GM23248 (cell line): ENCODE measurements at places on chromosomes 16 and 17. TPM values are rescaled to one million over a fixed set of nuclear protein-coding genes. Genes with fewer than 3 reads are reported as not detected.

DNA sequence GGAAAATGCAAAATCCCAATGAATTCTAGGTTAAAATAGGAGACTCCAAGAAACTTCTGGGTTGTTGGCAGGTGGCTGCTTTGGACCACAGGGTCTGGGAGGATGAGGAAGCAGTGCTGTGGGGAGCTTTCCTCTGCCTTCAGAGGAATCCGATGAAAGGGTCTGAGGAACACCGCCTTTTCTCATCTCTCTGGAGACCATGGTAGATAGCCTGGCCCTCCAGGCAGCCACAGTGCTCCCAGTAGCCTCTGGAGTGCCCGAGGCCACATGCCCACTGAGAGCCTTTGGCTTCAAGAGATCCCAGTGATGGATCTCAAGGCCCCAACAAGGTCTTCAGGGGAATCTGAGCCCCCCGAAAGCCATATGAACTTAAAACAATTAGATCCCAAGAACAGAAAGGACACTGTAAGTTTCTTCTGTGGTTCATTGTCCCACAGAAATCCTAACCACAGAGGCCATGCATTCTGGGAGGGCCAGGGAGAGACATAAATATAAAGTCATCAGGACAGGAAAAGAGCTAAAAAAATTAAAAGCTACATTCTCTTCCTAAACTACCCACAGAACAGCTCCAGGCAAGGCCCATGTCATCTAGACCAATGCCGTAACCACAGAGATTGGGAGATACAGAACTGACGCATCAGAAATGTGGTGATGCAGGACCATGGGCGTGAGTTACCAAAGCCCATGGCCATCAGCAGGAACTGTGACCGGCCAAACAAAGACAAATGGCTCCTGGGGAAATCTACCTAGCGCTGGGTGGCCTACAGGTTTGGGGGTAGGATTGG, 24.3 kb downstream of the TK2 start:
- peaks cover 18% of the 10 kb centered on the region for H3K4me1 ChIP-seq
- H3K27me3 ChIP-seq, result no peaks in the 10 kb centered on the region
- no peak overlapping the region for H3K27ac ChIP-seq
- no peak overlapping the region for H3K4me3 ChIP-seq
- peaks cover 3% of the 10 kb centered on the region; the same call in 1 of the 2 replicates for H3K36me3 ChIP-seq

DNA sequence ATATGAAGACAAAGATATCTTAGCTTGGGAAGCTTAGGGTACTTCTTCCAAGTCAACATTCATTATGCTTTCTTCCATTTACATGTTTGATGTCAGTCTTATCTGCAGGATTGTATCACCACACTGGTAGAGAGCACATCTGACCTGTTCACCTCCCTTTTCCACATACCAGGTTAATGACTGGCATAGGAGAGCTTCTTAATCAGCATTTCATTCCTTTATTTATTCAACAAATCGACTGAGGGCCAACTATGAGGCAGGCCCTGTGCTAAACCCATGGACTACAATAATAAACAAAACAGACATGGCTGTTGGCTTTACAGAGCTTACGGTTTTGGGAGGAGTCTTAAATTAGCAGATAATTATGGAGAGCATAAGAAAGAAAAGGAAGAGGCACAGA, 378.1 kb upstream of the CDH11 start:
- H3K36me3 ChIP-seq, result no peaks in the 10 kb centered on the region
- DNase-seq, result no peak
- no peaks in the 10 kb centered on the region for H3K27me3 ChIP-seq
- H3K27ac ChIP-seq, result no peak overlapping the region
- 0 out of 2 replicates have a peak, but pooled peaks cover 3% of the 10 kb centered on the region for H3K4me1 ChIP-seq

GRCh38 chr17:11832401-11833137, 164.7 kb downstream of the ZNF18 start:
- no peaks in the 10 kb centered on the region for H3K4me1 ChIP-seq
- no peaks in the 10 kb centered on the region for H3K27me3 ChIP-seq
- no peak for DNase-seq
- no peak overlapping the region for H3K4me3 ChIP-seq

Gene CD300LF
- not detected in 2 replicates for total RNA-seq

Gene CBLN1
- total RNA-seq, result not detected in 2 replicates

Gene BCL6B
- total RNA-seq, result not detected in 2 replicates

Gene SMTNL2
- total RNA-seq, result not detected in 2 replicates
